RPMI7951 (cell line): ENCODE measurements at places on chromosomes 7 and 10. TPM values are rescaled to one million over a fixed set of nuclear protein-coding genes. Genes with fewer than 3 reads are reported as not detected.

The RBM20 gene
- 0.20 and 0.36 TPM in 2 replicates for total RNA-seq

The CCDC3 gene
- total RNA-seq = 0.29 TPM in 1 of 2 replicates, not detected in the other

The GPNMB gene
- total RNA-seq = 146 and 188 TPM in 2 replicates

The HTR5A gene
- not detected in 2 replicates for total RNA-seq

The LRRC17 gene
- 48.8 and 54.3 TPM in 2 replicates for total RNA-seq

The PLEKHS1 gene
- total RNA-seq = 0.29 and 0.84 TPM in 2 replicates

The SLC26A5 gene
- total RNA-seq = not detected in 2 replicates

The CCL26 gene
- 0.36 and 0.78 TPM in 2 replicates for total RNA-seq

The MYOZ1 gene
- not detected in 2 replicates for total RNA-seq

The TRPV5 gene
- not detected in 2 replicates for total RNA-seq

The SLC16A9 gene
- total RNA-seq = under 0.01 TPM in 1 of 2 replicates, not detected in the other

The CTAGE6 gene
- 0.12 TPM in 1 of 2 replicates, not detected in the other for total RNA-seq

The TAS2R4 gene
- total RNA-seq = 0.10 and 0.12 TPM in 2 replicates

The GHRHR gene
- total RNA-seq = not detected in 2 replicates

The GPR37 gene
- total RNA-seq = 0.20 and 0.24 TPM in 2 replicates

The CSTF2T gene
- 13.5 and 14.2 TPM in 2 replicates for total RNA-seq

The WEE2 gene
- total RNA-seq = not detected in 2 replicates

The GDF2 gene
- total RNA-seq = not detected in 2 replicates

The PON3 gene
- total RNA-seq = not detected in 2 replicates

The TMEM196 gene
- not detected in 2 replicates for total RNA-seq
